ENCODE measurements at places on chromosomes 12 and 14.

DNA sequence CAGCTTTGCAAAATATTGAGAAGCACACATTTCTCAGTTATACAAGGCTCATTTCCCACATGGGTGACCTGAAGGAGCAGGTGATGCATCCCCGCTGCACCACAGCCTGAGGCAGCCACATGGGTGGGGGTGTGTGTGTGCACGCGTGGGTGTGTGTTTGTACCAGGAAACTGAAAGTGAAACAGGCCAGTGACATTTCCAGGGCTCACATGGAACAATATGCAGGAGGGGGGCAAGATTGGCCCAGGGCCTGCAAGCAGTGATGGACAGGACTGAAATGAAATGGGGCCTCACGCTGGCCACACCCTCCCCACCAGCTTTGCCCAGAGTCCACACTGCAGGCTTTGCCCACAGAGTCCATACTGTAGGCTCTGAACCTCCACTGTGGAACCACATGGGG lies 154.2 kb upstream of the PARP11 start:
- no peak for DNase-seq

- DNase-seq, result no peak
Observed at GRCh38 chr14:66638689-66639088, 130.7 kb downstream of the GPHN start.

DNA sequence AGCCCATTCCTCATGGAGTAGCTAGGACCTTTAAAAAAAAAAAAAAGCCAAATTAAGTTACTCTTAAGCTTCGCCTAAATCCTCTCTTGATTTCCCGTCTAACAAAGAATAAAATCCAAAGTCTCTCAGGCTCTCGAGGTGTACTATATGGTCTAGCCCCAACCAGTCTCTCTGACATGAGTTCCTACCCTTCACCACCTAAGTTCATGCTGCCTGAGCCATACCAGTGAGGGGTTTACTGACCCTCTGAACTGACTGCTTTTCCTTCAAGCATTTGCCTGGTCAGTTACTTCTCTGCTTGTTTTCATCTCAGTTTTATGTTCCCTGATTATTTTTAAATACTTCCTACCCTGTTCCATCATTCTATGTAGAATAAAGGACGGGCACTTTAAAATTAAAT lies 58.2 kb upstream of the KCNMB4 start:
- no peak for DNase-seq

DNA sequence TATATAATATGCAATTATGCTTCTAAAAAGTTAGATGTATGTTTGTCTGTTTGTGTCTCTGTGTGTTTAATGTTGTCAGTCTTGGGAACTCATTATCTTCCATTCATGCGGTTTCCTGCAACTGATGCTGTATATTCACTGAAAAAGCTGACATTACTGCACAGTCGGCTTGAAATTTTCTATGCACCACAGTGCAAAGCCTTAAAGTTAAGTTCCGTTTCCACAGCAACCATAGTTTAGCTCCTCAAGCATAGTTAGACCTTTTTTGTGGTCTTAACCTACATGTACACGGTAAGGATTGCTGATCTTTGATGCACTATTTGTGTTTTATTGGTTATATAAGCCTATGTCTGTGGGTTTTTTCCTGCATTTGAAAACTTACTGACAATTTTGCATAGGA lies 309.4 kb downstream of the KCNC2 start:
- no peak for DNase-seq

- DNase-seq, result peak; percentile 68
Observed at GRCh38 chr14:55430024-55430690, 10.3 kb downstream of the TBPL2 start.

DNA sequence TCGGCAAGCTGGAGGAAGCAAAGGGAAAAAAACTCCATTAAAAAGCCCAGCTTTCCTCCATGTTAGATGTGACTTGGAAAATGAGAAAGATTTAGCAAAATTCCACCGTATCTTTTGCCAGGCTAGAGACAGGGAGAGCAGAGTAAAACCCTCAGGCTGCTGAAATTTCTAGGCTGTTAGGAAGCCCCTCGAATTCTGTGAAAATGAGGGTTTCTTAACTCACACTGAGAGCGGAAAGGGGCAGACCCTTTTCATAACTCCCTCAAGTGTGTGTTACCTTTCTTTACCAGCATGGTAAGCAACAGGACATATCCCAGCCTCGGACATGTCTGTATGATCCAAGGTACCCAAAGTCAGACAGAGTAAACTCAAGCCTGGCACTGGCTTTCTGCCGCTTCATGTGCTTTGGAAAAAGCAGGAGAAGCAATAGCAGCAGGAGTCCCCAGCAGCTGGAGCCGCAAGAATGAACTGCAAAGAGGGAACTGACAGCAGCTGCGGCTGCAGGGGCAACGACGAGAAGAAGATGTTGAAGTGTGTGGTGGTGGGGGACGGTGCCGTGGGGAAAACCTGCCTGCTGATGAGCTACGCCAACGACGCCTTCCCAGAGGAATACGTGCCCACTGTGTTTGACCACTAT lies at the start of gene RHOJ:
RHOJ (plus strand) TSS at position 37 of the 637 bp plus-strand sequence; CDS start at position 464, 427 bp downstream.
- no peak for DNase-seq

DNA sequence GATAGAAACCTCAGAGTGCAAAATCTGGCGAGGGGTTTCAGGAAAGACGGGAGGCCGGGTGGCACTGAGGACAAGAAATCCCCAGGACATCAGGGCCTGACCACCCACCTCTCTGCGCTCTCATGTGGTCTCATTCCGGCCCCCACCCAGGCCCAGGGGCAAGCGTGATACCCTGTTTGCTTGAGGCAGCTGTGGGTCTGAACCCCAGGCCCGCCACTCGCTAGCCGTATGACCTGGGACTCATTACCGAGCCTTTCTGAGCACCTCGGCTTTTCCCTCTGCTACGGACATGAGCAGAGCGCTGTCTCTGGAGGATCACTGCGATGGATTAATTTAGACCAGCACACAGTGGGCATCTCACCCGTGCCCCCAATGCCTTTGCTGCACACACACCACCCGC lies 25.5 kb upstream of the BCDIN3D start:
- DNase-seq, result no peak

DNA sequence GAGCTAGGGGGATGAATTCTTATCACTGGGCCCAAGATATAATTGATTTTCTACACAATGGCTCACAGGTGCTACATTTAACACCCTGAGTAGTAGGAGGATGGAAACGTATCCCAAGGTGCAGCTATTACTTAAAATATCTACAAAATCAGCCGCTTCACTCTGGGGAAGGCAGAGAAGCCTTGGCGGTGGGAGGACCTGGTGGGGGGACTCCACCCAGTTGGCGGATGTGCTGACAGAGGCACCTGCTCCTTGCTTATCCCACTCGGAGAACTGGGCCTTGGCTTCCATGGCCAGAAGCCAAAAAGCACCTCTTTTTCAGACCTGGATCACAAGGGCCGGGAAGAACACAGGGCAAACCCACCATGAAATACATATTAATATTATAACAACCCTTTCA lies 106.3 kb downstream of the OTX2 start:
- DNase-seq, result no peak

DNA sequence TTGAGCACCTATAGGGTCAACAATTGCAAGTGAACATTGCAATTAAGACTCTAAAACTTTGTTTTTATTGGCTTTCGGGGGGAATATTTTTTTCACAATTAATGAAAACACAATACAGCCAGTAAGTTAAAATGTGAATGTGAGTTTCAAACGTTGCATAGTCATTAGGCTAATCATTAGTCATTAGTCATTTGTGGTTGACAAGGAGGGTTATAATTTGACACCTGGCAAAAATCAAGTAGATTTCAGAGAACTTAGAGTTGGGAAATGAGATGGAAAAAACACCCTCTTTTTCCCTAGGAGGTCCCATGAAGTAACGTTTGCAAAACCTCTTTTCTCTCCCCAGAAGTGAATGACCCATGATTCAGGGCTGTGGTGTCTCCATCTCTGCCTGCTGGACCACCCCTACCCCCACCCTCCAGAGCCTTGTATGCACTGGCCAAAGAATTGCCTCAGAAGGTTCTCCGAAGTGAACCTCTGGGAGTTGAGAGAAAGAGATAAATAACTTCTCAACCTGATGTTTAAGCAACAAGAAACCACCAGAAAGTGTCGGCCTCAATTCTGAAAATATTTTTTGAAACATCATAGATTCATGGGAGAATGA lies 196.3 kb downstream of the PAX9 start:
- no peak for DNase-seq

DNA sequence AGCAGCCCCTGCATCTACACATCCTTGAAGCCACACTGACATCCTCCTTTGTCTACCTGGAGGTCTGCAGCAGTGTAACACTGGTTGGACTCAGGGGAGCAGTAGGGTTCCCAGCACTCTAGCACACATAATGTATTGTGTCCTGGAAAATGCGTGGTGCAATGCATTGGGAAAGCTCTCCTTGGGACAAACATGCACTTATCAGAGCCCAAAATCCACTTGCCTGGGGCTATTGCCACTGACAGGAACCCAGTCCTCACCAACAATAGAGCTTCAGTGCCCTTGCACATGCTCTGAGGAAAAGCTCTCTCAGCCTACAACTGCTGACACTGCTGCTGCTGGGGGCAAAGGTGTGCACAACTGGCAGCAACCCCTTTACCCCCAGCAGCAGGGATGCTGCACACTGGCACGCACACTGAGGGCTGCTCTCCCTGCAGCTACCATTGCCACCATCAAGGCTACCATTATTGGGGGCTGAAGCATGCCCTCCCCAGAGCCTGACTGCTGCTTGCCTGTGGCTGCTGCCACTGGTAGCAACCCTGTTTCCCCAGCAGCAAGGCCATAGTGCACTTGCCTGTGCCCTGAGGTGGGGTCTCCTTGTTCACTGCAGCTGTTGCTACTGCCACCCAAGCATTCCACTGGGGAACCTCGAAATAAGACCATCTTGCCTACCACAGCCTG lies 221.9 kb downstream of the SLC38A4 start:
- no peak for DNase-seq

DNA sequence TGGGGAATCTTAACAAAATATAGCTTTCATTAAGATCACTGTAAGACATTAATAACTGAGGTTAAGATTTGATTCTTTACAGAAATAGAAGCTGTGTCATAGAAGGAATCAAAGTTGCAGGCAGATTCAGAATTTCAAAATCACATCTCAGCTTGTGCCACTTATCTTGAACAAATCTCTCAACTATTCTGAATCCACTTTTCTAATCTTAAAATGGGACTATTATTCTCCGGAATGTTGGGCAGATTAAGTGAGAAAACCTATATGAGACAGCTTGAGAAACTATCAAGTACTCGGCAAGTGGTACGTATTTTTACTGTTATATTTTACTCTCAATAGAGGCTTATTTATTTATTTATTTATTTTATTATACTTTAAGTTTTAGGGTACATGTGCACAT lies 28.4 kb downstream of the PZP start:
- no peak for DNase-seq

DNA sequence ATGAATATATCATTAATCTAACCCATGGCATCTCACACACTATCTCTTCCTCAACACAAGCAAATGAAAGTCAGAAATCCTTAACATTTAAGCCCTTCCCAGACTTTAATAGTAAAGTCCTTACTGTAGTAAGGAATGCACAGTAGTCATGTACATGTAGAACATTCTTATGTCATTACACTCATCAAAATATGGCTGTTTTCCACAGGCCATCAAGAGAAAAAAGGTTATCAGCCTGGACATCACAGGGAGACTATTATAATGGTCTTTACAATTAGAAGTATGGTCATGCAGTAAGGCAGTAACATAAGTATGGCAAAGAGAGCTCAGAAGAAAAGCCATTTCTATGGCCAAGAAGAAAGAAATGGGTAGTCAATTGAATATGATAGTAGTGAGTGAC lies 121.2 kb downstream of the SLC6A15 start:
- no peak for DNase-seq

DNA sequence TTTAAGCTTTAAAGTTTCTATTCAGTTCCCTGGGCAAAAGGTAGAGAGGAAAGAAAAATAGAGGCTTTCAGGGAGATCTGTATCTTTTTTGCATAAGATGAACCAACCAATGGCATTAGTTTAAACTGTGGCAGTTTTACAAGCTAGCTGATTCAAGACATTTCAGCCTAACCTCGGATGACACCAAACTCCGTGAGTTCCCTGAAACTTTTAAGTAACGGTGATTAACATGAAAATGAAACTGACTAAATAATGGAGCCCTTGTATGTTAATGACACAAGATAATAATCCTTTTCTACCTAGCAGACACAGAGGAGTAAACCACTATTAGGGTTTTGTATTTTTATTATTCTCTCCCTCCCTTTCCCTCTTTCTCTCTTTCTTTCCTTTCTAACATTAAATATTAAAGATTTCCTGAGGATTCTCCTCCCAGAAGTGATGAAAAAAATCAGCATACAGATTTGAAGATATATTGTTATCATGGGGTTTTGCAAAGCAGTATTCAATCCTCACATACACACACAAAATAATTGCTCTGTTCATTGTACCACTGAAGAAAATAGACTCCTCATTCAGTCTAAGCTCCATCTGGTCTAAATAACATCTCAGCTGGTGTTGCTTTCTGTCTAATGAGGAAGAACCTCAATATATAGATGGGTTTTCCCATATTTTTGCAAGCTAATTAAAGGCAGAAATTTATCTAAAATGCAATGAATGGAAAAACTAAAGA lies 483.8 kb downstream of the NOVA1 start:
- DNase-seq, result no peak

DNA sequence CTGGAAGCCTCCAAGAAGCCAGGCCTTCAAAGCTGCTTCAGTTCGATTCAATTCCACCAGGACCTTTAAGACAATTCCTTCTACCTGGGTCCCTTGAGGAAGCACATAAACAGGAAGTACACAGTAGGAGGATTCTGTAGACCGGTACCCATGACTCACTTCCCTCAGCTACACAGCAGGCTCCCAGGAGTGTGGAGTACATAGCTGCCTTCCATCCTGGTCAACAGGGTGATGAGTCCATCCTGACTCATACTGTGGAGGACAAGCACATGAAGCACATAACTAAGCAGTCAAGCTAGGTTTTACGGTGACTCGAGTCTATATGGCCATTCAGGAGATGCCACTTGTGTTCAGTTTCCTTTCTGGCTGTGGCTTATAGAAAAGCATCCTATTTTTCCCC lies 197.6 kb upstream of the RBM19 start:
- DNase-seq, result no peak

GRCh38 chr14:22394616-22395015 lies 194.4 kb downstream of the DAD1 start:
- no peak for DNase-seq

DNA sequence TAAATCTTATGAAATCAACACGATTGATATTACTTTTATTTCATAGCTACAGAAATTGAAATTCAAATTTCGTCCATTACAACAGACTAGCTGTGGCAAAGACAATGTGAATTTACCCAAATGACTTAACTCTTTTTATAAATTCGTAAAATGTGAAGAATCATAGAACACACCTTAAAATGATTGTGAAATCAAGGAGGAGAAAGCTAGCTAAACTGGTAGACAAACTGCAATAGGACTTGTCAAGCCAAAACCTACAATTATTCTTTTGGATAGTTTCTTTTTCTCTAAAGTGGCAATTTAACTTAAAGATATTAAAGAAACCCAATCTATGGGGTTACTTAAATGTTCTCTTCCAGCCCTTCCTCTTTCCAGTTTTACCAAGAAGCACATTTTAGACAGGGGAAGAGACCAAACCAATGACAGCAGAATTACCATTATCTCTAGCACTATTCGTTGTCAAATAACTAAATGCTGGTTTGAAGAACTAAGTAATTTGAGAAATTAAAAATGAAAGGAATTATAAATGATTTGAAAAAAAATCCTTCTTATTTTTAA lies 807 bp upstream of the SLC16A7 start:
- no peak for DNase-seq
